ENCODE measurements at places on chromosomes 1 and 21.

GRCh38 chr1:53600001-53600400 lies 139.0 kb downstream of the GLIS1 start:
- no peak for DNase-seq

DNA sequence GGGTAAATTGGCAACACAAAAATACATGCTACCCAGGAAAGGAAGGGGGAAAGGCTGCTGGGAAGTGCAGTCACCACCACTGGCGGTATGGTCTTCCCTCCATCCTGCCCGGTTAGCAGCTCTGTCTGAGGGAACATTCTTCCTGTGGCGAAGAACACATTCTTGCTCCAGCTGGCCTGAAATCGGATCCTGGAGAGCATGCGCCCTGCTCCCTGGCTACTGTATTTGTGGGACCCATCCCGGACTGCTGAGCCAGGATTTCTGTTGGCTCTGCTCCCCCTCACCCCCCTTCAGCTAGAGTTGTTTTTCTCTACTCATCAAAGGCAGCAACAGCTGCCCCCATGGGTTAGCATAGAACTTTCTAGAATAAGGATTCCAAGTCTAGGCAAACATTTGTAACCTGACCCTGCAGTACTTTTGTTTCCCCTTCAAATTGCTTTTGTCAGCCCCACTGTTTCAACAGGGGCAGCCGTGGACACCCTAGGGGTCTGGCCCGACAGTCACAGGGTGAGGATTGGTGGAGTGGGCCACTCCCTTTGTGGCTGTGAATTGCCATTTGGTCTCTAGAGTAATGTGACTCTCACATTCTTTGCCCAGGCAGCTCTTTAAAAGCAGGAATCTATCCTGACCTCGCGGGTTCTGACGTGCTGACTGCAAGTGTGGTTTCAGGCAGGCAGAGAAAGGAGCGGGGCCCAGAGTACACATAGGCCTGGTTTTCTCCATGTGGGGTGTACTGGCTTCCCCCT lies 157.7 kb downstream of the TOMM20 start:
- DNase-seq, result no peak

- no peak for DNase-seq
Observed at GRCh38 chr1:160471253-160471652, 51.8 kb downstream of the SLAMF6 start.

GRCh38 chr1:109625601-109626560 lies 6.2 kb downstream of the AMPD2 start:
- DNase-seq, result peak; percentile 13

- DNase-seq, result no peak
Observed at GRCh38 chr1:229109320-229109761, 161.6 kb upstream of the RAB4A start.

GRCh38 chr1:17161137-17161740 lies 42.0 kb upstream of the PADI2 start:
- no peak for DNase-seq

DNA sequence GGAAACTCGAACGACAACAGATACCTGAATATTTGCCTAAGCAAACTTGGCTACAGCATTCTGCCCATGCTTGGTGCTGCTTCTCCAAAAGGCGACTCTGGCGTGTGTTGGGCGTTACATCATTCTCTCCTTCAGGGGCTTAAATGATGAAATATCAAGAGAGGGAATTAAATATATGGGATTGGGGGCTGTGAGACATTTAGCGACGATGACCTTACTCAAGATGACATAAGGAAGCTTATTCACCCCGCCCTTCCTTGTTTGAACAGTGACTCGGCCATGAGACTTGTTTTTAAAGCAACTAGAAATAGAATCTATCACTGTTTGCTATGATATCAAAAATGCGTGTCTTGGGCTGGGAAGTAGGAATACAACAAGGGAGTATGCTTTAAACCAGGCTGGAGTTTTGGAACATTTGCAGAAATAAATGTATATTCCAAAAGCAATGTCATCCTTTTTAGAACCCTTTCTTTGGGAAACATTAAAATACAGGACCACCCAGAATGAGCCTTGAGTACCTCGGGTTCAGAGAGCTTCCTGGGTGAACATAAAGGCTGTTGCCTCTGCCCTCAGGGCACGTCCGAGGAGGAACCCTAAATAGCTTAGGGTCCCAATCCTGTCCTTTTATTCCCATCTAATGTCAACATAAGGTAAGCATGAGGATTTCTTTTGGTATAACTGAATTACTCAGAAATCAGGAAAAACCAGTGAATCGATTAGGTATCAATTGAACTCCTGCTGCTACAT lies 123.3 kb upstream of the SLC45A1 start:
- no peak for DNase-seq

DNA sequence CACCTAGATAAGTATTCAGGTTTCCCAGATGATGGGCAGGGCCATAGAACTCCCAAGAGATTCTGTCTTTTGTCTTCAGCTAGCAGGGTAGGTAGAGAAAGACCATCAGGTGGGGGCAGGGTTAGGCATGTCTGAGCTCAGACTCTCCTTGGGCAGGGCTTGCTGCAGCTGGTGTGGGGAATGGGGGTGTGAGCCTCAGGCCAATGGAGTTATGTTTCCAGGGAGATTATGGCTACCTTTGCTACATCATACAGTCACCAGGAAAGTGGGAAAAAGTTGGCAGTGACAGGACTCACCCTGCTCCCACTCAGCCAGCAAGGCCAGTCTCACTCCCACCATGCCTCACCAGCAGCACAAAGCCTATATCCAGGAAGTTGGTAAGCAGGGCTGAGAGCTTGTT lies 77.8 kb downstream of the DRAM2 start:
- DNase-seq, result no peak

- DNase-seq, result no peak
Observed at GRCh38 chr1:229410692-229411433, 23.0 kb downstream of the ACTA1 start.

DNA sequence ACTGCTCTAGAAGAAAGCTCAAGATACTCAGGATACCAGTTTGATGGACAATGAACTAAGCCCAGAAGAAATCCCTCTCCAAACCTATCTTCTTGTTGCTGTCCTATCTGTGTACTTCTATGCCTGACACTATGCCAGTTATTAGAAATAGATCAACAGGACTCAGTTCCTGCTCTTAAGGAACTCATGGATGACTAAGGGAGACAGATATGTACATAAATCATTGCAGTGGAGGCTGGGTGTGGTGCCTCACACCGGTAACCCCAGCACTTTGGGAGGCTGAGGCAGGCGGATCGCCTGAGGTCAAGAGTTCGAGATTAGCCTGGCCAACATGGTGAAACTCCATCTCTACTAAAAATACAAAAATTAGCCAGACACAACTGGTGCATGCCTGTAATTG lies 42.4 kb upstream of the AK4 start:
- no peak for DNase-seq

- no peak for DNase-seq
Observed at GRCh38 chr1:51070011-51070410, 32.0 kb upstream of the C1orf185 start.

DNA sequence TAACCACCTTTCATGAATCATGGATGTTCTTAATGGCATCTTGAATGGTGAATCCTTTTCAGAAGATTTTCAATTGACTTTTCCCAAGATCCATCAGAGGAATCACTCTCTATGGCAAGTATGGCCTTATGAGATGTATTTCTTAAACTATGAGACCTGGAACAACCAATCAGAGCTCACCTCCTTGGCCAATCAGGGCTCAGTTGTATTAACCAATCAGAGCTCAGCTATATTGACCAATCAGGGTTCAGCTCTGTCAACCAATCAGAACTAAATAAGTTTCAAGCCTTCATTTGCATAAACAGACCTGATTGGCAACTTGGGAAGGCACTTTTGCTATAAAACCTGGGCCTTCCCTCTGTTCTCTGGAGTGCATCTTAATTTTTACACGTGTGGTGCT lies 13.6 kb upstream of the FAM3B start:
- no peak for DNase-seq

- no peak for DNase-seq
Observed at GRCh38 chr1:77543822-77544448, 138.5 kb downstream of the ZZZ3 start.

DNA sequence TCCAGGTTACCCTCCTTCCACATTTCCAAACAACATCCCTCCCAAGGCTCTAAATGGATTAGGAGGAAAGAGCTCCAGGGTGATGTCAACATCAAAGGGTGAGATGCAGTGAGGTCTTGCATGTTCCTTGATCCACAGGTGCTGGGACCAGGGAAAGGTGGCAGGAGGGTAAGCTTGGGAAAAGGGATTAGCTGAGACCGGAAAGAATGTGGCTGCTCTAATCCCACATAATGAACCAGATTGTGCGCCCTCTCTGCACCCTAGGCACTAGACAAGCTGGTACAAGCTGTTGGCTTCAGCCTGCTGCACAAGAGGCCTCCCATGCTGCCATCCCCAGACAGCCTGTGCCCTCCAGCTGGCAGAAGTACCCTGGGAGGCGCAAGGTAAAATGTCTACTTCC lies 34.9 kb downstream of the PLXNA2 start:
- no peak for DNase-seq

DNA sequence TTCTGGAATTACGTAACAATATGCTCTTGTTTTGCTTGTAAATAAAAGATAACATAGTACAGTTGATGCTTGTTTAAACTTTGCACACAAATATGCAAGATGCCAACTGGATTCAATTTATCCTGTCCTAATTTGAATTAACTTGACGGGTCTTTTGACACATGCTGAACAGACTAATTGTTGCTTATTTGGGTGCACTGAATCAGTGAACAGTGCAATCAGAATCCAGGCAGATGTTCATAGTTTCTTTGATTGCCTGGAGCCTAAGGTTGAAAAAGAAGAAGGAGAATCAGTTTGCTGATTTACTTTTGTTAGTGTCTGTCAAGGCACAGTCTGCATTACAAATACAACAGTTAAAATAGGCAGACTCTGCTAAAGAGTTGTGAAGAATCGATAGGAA lies 307.9 kb downstream of the COL11A1 start:
- DNase-seq, result no peak

DNA sequence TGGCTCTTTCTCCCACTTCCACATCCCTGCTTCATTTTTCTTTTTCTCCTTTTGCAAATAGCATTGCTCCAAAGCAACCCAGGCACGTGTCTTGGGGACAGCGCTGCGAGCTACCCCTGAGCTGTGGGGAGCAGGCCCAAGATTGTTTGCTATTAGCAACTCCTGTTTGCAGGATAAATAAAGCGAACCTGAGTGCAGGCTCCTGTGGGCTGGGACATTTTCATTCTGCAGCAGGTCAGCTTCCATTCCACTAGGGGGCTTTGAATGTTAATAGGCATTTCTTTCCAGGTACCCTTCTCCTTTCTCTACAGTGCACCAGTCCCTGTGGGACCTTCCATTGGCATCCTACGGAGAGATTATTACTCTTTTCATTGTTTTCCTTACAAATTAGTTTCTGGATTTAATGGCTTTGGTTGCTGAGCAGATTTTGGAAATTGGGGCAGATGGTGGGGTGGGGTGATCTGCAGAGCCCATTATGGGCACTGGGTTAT lies 54.0 kb downstream of the OLFML3 start:
- DNase-seq, result peak; percentile 17

DNA sequence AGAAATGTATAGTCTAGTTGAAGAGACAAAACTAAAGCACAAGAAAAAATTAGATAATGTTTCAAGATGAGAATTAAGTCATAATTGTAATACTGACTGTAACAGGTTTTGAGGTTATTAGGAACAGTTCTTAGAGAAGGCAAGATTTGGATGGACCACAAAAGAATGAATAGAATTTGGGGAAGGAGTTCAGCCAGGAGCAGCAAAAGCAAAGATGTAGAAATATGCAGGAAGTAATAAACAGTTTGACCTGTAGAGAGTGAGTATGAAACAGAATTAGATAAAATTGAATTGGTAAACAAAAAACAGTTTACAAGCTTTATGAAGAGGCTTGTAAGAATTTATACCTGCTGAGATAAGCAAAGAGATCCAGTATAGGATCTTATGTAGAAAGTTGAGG lies 16.3 kb downstream of the VPS45 start:
- DNase-seq, result no peak

DNA sequence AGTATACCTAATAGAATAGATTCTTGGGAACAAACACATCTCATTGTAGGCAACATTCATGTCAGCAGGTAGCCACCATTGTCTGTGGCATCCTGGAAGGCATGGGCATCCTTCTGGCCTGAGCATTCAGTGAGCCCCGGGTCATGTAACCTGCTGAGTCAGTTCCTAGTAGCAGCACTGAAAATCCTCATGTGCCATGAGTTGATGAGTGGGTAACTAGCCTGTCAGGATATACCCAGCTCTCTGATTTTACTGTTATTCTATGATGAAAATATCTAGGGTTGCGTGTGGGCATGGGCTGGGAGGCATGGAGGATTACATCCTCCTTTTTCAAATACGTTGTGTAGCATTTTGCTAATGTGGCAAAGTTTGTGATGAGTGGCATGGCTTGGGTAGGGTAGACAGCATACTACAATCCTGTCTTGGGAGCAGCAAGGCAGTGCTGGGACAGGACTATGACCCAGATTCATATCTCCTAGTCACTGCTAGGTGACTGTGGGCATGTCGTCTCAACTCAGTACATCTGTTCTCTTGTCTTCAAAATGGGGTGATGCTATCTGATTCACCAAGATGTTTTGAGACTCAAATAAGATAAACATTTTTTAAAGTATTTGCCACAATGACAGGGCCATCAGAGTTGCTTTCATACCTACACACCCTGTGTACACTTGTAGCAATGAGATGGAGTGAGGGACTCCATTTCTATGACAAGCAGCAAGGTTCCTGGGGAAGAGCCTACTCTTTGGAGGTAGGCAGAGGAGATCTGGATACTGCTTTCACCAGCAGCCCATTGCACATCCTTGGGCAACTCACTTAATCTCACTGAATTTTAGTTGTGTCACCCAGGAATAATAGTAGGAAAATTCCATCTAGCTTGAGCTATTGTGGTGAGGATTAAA lies 62.5 kb downstream of the CD58 start:
- DNase-seq, result no peak

GRCh38 chr1:207455183-207455754 lies 1.1 kb downstream of the CR2 start:
- peak; percentile 16 for DNase-seq

DNA sequence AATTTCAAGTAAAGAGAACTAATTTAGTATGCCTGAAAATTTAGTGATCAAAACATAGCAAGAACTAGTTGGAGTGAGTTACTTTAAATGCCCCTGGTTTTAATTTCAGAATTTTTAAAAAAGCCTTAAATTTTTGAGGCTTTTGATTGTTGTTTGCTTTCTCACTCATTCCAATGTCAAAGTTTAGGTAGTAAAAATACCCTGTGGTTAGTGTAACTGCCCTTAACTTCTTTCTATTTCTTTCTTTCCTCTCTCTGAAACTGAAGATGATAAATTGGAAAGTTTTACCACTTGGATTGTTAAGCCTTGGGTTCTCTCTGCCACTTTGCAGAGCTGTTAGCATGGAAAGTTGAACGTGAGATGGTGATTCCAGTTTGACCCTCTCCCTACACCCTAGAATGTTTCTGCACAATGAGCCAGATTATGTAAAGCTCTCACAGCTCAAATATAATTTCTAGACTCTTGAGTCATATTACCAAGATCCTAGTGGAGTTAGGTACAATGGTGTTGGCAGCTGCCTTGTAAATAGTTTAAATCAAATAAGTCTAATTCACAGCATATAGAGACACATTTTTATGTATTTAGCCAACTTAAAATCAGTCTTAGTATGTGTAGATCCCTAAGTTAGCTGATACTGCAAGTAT lies 192.4 kb upstream of the SGIP1 start:
- DNase-seq, result no peak

GRCh38 chr1:153525088-153525728 lies 10.6 kb downstream of the S100A6 start:
- DNase-seq, result no peak

All from GM10248 (cell line).